ELF-1 (cell line): ENCODE measurements at places on chromosomes 4 and X.

DNA sequence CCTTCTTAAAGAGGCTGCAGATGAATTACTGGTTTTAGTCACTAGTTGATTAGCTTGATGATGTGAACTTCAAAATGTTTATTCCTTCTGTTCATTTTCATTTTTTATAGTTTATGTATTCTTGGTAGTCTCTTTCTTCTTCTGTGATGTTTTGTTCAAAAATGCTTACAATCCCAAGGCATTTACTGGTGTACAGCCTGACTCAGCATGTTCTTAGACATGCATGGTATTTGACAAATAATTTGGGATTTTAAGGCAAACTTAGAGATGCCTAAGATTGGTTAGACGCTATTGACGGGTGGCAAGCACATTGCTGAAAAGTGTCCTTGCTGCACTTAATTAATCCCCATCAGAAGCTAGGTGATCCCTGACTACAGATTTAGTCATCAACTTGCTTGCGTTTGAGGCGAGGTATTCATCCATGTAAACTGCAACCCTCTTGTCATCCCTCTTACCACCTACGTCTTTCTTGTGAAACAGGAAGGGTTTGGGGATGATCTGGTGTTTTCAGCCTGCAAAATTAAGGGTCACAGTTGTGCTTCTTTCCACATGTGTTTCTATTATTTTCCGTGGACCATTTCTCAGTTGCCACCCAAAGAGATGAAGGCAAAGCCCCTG is 331.8 kb downstream of the DKK2 start:
- DNase-seq = no peak

- no peak for DNase-seq
Observed at GRCh38 chr4:43776371-43776770, 672.2 kb downstream of the KCTD8 start.

DNA sequence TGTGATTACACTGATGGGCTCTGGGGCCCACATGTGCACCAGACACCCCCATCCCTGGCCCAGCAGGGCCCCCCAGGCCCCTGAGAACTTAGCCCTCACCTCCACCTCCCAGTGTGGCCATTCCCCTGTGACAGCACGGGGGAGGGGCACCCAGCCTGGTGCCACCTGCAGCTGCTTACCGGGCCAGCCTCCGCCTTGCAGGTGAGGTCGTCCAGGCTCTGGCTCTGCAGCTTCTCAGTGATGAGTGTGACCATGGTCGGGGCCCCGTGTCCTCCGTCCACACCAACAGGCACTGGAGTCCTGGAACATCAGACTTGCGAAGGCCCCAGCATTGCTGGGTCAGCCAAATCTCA is 15.6 kb downstream of the FAM53A start:
- DNase-seq = no peak

- DNase-seq = no peak
Observed at GRCh38 chr4:157840648-157841047, 332.2 kb downstream of the GASK1B start.

DNA sequence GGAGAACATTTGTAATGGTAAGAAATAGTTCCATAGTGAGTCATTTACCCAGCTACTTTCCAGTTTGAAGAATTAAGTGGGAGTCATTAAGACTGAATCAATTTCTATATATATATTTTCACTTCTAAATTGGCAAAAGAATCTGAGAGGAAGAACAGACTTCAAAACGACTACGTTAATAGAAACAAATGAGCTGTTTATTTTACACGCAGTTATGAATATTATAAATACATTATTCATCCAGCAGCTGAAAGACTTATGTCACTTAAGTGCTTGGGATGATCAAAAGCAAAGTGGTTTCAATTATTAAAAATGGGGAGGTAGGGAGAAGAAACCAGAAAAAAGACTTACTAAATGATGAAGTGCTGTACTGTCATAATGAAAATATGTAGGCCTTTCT is 260.5 kb upstream of the DDX53 start:
- no peak for DNase-seq

DNA sequence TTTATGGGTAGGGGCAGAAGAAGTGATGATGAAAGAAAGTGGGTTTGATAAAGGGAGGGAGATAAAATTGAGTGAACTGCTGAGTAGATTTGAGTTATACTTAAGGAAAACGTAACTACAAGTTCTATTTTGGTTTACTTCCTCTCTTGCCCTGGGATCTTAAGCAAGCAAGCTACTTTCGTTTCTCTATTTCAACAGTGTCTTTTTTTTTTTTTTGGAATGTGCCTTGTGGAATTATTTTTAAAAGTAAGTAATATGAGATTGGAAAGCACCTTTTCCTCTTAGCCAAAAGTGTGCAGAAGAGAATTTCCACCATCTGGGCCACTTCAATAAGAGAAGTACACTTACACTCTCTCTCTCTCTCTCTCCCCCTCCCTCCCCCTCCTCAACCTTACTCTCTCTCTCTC is 16.0 kb upstream of the C4orf36 start:
- DNase-seq = no peak

DNA sequence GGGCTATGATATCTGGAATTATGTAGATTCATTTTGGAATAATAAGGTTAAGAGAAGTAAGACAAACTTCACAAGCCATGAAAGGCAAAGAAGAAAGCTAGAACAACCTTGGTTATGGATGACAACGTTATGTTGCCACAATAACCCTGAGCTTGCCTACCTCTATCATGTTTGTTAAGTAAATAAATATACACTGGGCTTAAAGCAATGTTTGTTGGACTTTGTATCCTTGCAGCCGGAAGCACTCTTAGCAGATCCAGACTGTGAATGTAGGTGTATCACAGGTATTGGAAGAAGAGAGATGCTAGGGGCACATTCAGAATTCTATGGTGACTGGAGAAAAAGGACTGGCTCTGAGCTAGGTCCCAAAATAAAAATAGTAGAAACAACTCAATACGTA is 214.4 kb downstream of the HS3ST1 start:
- DNase-seq = no peak
